Urothelium cell line (cell line): ENCODE measurements at places on chromosomes 6 and 20.
A peak's percentile ranks its signal among the peaks of the same experiment; 100 is the strongest.

GRCh38 chr6:99780556-99780885 is 173.9 kb downstream of the PRDM13 start:
- no peak for DNase-seq

DNA sequence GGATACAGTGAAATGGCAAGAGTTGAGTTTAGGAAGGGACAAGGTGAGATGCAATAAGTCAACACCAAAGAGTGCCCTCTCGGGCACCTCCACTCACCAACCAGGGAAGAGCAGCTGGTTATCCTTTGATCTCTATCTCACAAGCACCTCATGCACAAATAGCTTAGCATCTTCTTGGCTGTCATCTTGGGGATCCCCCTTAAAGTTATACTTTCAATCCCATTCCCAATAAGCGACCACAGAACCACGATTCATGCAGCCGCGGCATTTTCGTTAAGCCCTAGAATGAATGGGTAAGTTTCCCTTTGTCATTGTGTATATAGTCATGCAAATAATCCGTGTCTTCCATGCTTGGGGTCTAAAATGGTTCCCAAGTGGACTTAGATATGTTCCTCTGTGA is 73.5 kb downstream of the ADTRP start:
- DNase-seq: no peak

- DNase-seq: no peak
These were observed 2.6 kb downstream of the DDR1 start for GRCh38 chr6:30886897-30887255.

GRCh38 chr6:35318196-35319171 is 20.9 kb downstream of the DEF6 start:
- DNase-seq: peak; percentile 89

DNA sequence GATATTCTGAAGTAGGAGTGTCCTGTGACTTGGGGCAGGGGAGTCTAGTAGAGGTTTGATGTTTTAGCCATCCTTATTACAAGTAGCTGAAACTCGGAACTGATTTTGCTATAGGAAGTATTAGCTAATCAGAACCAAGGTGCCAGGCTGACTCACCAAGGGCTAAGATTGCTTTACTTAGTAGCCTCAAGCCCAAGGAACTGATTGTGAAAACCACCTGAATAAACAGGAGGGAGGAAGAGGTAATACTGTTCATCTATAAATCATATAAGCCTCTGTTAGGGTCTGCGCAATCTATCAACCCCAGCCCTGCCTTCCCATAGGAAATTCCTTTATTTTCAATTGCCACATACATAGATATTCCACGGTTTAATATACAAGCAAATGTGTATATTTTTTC is 54.4 kb downstream of the GNAS start:
- DNase-seq: no peak

- DNase-seq: no peak
These were observed 22.6 kb upstream of the SIRPA start for GRCh38 chr20:1872459-1873097.
